Activated naive CD8-positive, alpha-beta T cell treated with anti-CD3 and anti-CD28 coated beads, Interleukin-2, amount 10 ng/mL, durations not matched to agents 7 days and 5 days (primary cell): ENCODE measurements at places on chromosomes 3 and 15. TPM values are rescaled to one million over a fixed set of nuclear protein-coding genes. Genes with fewer than 3 reads are reported as not detected.
A peak's percentile ranks its signal among the peaks of the same experiment; 100 is the strongest.

ACKR2 gene
- total RNA-seq = 3.7 TPM

MESP1 gene
- total RNA-seq = 1.8 TPM

SNAPC5 gene
- total RNA-seq = 33.7 TPM

CDCP1 gene
- 8.7 TPM for total RNA-seq

SKOR1 gene
- total RNA-seq = 0.89 TPM

RETNLB gene
- not detected for total RNA-seq

ZIC1 gene
- total RNA-seq = not detected

CAV3 gene
- total RNA-seq = not detected

SYNPR gene
- total RNA-seq = not detected

MYL3 gene
- not detected for total RNA-seq

MGLL gene
- total RNA-seq = 3.6 TPM

MRAS gene
- 1.0 TPM for total RNA-seq

HCLS1 gene
- 316 TPM for total RNA-seq

SLC24A5 gene
- total RNA-seq = not detected

AADAC gene
- total RNA-seq = not detected

DNA sequence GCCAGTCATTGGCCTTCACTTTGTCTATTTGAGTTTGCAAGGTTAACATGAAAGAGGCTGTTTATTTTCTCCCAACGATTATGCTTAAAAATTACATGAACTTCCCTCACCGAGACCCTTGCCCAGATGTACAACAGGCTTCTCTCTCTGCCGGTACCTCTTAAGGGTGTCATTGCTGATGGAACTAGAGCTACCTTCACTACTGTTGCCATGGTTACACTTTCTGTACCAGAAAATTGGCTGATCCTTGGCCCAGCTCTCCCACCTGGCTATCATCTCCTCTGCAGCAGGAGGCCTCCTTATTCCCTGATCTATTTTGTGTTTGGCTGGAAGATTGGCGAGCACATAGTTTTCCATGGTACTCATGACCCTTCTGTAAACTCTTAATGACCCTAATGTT, 24.0 kb upstream of the LIPC start:
- no peak for DNase-seq

- DNase-seq = no peak
Measured at GRCh38 chr15:62519900-62520299, 354.8 kb upstream of the C2CD4B start.

GRCh38 chr3:60536420-60536819, 714.8 kb downstream of the FHIT start:
- no peak for DNase-seq

GRCh38 chr3:27326629-27327545, 42.3 kb downstream of the NEK10 start:
- DNase-seq = no peak

- DNase-seq = no peak
Measured at GRCh38 chr3:53478166-53478830, 16.1 kb upstream of the CACNA1D start.

GRCh38 chr15:96333131-96334016, 2.9 kb downstream of the NR2F2 start:
- DNase-seq = peak; percentile 42

DNA sequence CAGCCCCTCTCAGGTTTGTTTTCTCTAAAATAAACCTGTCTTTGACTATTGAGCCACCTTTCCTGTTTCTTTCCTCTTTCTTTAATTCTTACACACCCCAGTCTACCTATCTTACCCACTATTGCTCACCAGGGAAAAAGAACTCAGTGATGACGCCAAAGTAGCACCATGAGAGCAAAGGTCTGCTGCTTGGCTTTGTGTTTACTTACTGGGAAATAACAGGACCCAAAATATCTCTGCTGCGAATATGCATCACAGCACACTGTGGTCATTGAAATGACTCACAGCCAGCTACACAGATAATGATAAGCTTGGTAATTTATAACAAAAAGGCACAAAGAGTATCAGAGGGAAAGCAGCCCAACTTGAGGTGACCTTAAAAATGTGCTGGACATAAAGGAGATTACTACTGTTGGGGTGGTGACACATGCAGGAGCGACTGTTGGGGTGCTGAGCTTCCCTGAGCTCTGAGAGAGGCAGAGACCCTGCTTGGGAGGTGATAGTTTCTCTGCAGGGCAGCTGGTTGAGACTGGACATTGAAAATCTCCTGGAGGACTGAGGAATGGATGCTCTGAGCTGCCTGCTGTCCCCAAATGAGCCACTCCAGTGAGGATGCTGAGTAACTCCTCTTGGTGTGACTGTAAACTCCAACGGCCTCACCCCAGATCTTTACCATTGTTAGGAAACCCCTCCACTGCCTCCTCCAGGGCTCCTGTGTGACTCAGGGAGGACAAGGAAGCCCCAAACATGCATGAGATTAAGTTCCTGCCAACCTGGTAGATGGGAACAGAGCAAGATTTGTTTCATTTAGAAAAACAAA, 14.5 kb downstream of the EFCAB12 start:
- DNase-seq = no peak

- DNase-seq = no peak
Measured at GRCh38 chr15:99473981-99474906, 91.5 kb upstream of the MEF2A start.

DNA sequence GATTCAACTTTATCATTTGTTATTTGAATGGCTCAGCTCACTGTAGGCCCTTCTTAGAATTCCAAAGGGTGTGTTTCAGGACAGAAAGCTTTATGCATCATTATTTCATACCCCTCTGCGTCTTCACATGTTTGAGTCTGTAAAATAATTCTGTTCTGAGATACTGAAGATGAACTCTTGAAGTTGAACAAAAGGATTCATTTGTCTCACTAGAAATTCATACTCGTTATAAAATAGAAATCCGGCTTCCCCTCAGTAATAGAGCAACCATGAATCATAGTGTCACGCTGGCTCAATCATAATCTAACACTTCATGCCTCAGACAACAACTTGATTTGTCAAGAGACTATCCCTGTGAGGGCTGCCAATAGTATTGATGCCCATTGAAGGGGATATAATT, 1015.4 kb upstream of the SEMA6D start:
- no peak for DNase-seq

DNA sequence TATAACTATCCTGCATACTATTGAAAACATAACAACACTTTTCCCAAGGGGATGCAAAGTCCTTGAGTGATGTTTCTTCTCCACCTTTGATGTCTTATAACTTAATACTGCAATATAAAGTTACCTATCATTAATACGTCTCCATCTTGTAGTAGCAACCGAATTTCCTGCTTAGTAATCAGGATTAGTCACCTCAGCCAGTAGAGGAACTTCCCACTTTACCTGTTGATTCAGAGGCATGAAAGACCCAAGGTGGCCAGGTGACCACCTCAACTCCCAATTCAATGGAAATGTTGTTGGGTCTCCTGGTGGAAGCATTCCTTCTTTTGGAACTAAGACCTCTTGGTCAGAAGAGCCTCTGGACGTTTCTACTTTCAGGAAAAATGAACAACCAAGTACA, 3.5 kb upstream of the TMCC1 start:
- DNase-seq = no peak

- DNase-seq = no peak
Measured at GRCh38 chr3:157858821-157859220, 247.4 kb downstream of the SHOX2 start.

- DNase-seq = no peak
Measured at GRCh38 chr15:83914906-83915305, 261.0 kb downstream of the ADAMTSL3 start.

DNA sequence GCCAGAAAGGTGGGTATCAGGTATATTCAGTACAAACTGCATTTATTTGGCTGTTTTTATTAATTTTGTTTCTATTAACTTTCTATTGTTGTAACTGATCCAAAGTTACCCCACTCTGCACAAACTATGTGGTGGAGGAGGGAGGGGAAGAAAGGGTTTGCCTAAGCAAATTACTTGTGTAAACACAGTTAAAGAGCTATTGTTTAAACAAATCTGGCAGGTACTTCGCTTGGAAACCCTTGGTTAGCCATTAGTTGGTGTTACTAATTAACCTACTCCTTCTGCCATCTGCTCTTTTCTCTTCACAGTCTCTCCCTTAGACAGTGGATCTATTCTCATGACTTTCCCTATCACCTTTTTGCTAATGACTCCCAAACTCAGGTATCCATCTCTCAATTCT, 328.4 kb upstream of the NECTIN3 start:
- DNase-seq = no peak

- no peak for DNase-seq
Measured at GRCh38 chr15:94041746-94042145, 189.6 kb upstream of the MCTP2 start.

DNA sequence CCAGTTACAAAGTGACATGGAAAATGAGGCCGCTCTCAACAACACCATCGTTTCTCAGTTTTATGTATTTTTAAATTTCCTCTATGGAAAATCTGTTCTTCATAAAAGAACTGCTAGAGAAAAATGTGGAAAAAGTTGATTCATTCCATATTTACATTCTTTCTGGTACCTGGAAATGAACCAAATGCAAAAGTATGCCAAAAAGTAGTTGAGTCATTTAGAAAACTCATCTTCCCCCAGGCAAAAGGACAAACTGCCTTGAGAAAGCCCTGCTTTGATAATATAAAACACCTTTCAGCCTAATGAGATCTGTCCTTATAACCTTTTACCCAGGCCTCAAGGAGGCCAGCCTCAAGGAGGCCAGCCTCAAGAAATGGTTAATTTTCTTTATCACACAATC, 283.0 kb upstream of the VEPH1 start:
- no peak for DNase-seq

GRCh38 chr3:170760174-170760526, 109.8 kb downstream of the RPL22L1 start:
- no peak for DNase-seq

DNA sequence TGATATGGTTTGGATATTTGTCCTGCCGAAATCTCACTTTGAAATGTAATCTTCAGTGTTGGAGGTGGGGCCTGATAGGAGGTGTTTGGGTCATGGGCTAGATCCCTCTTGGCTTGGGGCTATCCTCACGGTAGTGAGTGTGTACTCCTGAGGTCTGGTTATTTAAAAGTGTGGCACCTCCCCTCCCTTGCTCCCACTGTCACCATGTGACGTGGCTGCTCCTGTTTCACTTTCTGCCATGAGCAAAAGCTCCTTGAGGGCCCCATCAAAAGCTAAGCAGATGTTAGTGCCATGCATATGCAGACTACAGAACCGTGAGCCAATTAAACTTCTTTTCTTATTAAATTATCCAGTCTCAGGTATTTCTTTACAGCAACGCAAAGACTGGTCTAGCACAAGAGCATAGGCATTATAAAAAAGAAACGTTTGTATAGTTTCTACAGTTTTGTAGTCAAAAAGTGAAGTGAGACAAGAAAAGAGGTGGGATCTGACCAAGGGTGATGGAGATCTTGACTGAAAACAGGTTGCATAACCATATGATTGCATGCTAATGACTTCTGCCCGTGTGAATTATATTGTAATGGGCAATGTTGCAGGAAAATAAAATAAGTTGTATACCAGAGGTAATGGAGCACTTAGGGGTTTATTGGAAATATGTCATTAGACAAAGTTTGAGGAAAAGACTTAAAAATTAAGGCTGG, 28.5 kb upstream of the CLASP2 start:
- no peak for DNase-seq

- DNase-seq = no peak
Measured at GRCh38 chr15:100901702-100902435, 17.3 kb upstream of the LRRK1 start.

GRCh38 chr3:11199902-11200845, 45.9 kb downstream of the HRH1 start:
- DNase-seq = no peak

DNA sequence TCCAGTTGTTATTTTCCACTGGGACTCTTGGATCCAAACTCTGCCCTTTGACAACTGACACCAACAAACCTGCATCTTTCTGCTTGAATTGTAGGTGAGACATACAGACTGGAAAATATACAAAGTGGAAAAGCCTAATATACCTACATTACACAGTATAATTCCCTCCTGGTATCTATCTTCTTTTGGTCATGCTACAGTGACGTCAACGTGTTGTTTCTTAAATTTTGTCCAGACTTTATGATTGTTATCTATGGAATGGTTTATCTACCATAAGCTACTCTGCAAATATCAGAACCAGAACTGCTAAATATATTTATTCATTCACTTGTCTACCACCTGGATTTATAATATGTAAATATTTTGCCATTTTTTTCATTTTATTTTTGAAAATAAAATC, 264.3 kb upstream of the ZPLD1 start:
- DNase-seq = no peak

GRCh38 chr3:5078151-5078550, 43.9 kb upstream of the ARL8B start:
- DNase-seq = no peak

- no peak for DNase-seq
Measured at GRCh38 chr3:99863588-99863987, 45.9 kb downstream of the CMSS1 start.

- no peak for DNase-seq
Measured at GRCh38 chr15:78685159-78685921, 44.3 kb upstream of the CHRNB4 start.

GRCh38 chr15:63402498-63403253, 21.0 kb upstream of the CA12 start:
- DNase-seq = no peak

- no peak for DNase-seq
Measured at GRCh38 chr15:60345598-60345997, 52.2 kb downstream of the ANXA2 start.

DNA sequence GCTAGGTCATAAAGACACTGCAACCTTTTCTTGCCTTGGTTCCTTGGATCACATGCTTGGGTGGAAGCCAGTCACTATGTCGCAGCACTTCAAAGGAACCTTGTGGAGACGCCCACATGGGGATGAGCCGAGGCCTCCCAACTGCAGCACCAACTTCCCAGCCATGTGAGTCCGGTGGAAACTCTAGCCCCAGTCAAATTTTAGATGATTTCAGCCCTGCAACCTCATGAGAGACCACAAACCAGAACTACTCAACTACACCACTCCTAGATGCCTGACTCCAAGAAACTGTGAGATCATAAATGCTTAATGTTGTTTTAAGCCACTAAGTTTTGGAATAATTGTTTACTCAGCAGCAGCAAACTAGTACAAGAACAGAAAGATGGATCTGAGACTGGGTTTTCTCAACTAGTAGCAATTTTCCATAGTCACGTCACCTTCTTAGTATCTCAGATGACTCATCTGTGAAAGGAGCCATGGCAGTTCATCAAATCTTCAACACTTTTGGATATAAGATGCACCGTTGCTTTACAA, 86.5 kb downstream of the MB21D2 start:
- no peak for DNase-seq

DNA sequence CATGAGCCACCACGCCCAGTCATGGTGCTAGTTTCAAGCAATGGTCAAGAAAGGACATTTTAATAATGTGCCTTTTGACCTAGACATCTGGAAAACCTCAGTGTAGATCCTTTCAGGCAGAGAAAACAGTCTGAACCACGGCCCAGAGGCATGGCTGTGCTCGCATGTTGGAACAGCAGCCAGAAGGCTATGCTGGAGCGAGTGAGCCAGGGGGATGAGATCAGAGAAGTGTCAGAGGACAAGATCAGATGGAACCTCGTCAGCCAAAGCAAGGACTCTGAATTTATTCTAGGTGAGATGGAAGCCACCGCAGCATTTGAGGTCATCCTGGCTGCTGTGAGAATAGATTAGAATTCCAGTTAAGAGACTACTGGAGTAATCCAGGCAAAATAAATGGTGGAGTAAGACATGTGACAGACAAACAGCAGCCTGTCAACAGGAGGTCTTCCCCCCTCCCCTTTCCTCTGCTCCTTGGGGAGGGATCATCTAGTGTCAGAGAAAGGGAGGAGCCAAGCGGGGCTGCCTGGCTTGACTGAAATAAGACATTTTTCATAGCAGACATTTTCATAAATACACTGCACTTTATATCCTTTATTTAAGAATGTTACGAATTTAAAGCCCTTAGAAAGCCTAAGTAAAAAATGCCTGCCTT, 40.4 kb upstream of the ACKR4 start:
- no peak for DNase-seq
